Cardiac muscle cell (in vitro differentiated cells and primary cell): ENCODE measurements at places on chromosomes 3 and 15. TPM values are rescaled to one million over a fixed set of nuclear protein-coding genes. Genes with fewer than 3 reads are reported as not detected.
A peak's percentile ranks its signal among the peaks of the same experiment; 100 is the strongest.

GRCh38 chr3:46410669-46411068 lies 3.6 kb downstream of the CCRL2 start:
- H3K4me3 ChIP-seq = no peak overlapping the region
- H3K27ac ChIP-seq = no peak overlapping the region
- no peak for DNase-seq

- H3K4me3 ChIP-seq = no peak overlapping the region
- no peaks in the 10 kb centered on the region for H3K27me3 ChIP-seq
- DNase-seq = peak; percentile 86
- no peak overlapping the region for H3K27ac ChIP-seq
- no peaks in the 10 kb centered on the region for H3K36me3 ChIP-seq
These were observed 10.3 kb downstream of the USF3 start for GRCh38 chr3:113685956-113686721.

WDR93 gene
- 0.06 and 0.70 TPM in 2 replicates for total RNA-seq

CACNA2D3 gene
- 0.11 and 0.45 TPM in 2 replicates for total RNA-seq

DNA sequence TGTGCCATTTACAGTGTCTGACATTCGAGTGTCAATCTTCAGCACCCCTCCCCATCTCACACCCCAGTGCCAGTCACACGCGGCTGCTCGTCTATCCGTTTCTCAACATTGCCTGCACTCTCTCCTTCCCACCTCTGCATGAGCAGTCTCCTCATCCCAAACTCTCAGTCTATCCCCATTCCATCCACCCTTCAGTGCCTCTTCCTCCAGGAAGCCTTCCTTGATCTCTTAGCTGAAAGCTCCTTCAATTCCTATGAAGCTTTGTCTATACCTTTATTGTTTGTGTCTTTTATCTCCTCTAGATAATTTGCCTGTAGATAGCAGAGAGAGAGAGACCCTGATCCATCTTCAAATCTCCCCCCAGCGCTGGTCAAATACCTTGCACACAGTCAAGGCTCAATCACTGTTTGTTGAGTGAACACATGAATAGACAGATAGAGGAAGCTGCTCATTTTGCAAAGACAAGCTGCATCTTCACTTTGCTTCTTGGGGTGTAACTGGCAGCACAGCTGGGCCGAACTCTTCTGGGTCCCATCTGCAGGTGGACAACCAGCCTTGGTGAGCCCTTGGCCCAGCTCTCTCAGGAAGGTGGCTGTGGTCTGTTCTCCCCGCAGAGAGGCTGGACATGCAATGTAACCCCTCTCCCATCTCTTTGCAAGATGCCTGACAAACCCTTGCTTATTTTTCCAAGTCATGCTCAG lies 52.8 kb downstream of the ITGA11 start:
- H3K4me1 ChIP-seq = no peaks in the 10 kb centered on the region
- no peak overlapping the region for H3K27ac ChIP-seq
- H3K27me3 ChIP-seq = no peaks in the 10 kb centered on the region
- no peak overlapping the region for H3K4me3 ChIP-seq

LEKR1 gene
- total RNA-seq = 0.42 and 0.77 TPM in 2 replicates

DNA sequence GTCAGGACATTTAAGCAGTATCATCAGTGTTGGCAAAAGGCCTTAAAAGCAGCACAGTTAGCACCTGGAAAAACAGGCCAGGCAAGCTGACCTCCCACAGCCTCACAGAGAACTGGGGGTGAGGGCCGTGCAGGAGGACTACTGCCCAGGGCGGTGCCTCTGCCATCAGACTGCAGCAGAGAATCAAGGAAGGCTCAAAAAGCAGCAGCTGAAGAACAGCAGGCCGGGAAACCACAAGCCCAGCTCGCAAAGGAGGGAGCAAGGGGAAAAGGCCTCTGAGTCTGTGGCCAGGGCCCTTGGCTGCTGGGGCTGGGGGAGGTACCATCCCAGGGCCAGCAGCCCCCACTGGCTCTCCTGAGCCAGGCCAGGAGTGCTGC lies 84.2 kb downstream of the SEC22A start:
- no peaks in the 10 kb centered on the region for H3K27me3 ChIP-seq
- no peaks in the 10 kb centered on the region for H3K4me1 ChIP-seq
- no peak for DNase-seq
- peaks cover 27% of the 10 kb centered on the region for H3K36me3 ChIP-seq
- H3K4me3 ChIP-seq = no peak overlapping the region

DNA sequence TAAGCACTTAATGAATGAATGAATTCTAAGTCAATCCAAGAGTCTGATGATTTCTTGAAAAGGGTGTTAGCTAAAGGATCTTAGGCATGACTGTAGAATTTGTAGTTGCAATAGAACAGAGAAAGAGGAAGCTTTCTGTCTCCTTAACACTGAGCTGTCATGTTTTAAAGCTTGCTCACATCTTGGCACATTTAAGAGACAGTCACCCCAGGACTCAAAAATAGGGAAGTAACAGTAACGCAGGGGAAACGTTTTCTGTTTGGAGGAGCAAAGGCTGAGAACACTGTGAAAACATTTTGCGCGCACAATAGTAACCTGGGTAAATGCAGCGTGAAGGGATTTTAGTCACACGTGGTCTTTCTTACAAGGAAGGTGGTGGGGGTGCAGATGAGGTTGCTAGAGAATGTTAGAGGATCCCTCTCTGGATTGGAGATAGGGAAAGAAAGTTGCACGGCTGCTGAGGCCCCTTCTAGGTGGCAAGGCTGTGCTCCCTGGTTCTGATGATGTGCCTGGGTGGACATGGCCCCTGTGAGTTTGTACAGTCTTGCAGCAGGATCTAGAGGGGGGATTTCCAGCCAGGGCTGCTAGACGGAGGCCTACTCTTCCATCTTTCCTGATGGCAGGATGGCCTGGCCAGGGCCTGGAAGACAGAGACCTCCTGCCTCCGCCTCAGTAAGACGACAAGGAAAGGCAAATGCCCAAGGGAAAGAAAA lies 12.0 kb downstream of the STARD5 start:
- no peak overlapping the region for H3K4me3 ChIP-seq
- DNase-seq = no peak
- no peak overlapping the region for H3K27ac ChIP-seq
- H3K36me3 ChIP-seq = no peaks in the 10 kb centered on the region
- no peaks in the 10 kb centered on the region for H3K27me3 ChIP-seq

GRCh38 chr15:57377478-57377847 lies 1.2 kb downstream of the CGNL1 start:
- peak overlapping the region; percentile 97 for H3K4me3 ChIP-seq
- H3K27me3 ChIP-seq = no peaks in the 10 kb centered on the region
- DNase-seq = no peak
- peaks cover 37% of the 10 kb centered on the region for H3K4me1 ChIP-seq

GRCh38 chr3:123453675-123454074 lies 4.8 kb upstream of the ADCY5 start:
- H3K36me3 ChIP-seq = no peaks in the 10 kb centered on the region
- no peak for DNase-seq
- no peak overlapping the region for H3K27ac ChIP-seq
- H3K4me1 ChIP-seq = no peaks in the 10 kb centered on the region

GRCh38 chr15:66560856-66561525 lies 4.8 kb downstream of the LCTL start:
- no peaks in the 10 kb centered on the region for H3K27me3 ChIP-seq
- H3K27ac ChIP-seq = no peak overlapping the region
- no peaks in the 10 kb centered on the region for H3K36me3 ChIP-seq
- no peaks in the 10 kb centered on the region for H3K4me1 ChIP-seq
- DNase-seq = no peak

KLHL18 gene
- total RNA-seq = 12.5 and 14.8 TPM in 2 replicates
